ENCODE measurements at places on chromosomes 7 and 10.

DNA sequence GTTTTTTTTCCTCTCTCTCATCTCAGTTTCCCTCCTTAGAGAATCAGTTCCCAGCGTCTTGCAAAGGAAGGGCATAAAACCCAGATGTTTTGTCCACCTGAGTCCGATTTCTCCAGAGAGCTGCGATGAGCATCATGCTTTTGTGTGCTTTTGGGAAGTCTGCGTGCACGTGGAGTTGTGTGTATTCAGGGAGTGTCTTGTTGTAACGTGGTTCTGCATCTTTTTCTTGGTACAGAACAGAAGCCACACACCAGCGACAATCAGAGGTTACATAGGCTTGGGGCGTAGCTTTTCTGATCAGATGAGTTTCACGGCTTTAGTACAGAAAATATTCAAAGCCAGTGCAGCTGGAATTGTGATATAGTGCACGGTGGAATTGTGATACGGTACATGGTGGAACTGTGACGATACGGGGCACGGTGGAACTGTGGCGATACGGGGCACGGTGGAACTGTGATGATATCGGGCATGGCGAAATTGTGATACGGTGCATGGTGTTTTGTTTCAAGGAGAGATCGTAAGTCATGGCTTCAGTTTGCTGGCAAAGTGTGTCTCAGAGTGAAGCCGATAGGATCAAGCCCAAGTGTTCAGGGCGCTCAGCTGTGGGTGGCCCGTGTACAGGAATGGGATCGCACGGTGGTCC lies 32.8 kb downstream of the FOXK1 start:
- DNase-seq, result no peak

GRCh38 chr7:4962872-4963775 lies 4.1 kb upstream of the MMD2 start:
- no peak for DNase-seq

- peak; percentile 13 for DNase-seq
These were observed 36.5 kb downstream of the IL15RA start for GRCh38 chr10:5940807-5941218.

GRCh38 chr7:155790666-155791065 lies 21.6 kb downstream of the SHH start:
- no peak for DNase-seq

DNA sequence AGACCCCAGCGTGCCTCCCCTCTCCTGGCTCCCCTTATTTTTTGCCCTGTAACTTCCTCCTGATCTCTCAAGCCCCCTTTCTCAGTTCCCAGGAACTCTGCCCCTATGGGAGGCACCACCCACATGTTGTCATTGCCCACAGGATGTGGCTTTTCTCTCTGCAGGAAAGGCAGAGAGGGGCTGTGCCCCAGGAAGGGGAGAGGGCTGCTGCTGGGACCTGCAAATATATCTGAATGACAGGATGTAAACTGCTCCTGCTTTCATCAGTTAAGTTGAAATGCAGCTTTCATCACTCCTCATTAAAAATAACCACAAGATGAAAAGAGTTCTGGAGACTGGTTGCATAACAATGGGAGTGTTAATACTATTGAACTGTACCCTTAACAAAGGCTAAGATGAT lies 103.3 kb downstream of the CLEC2L start:
- DNase-seq, result no peak

GRCh38 chr7:156196649-156197048 lies 384.4 kb upstream of the SHH start:
- no peak for DNase-seq

GRCh38 chr10:85610381-85611092 lies 756.1 kb downstream of the GRID1 start:
- no peak for DNase-seq

DNA sequence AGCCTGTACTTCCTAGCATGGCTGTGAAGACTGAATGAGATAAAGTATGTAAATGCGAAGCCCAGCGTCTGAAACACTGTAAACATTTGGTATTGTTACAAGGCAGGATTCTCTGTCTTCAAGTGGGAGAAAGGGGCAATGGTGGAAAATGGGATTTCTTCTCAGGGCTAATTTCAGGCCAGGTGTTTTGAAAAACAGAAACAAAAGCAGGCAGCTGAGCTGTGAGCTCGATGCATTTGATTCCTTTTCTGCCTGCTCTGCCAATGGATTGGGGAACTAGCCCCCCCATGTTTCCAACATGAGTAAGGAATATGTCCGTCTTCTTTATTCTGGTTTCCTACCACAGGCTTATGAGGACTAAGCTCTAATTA lies 732.1 kb upstream of the AUTS2 start:
- DNase-seq, result no peak

Data from EH (cell line).